ENCODE measurements at places on chromosomes 5 and 9. TPM values are rescaled to one million over a fixed set of nuclear protein-coding genes. Genes with fewer than 3 reads are reported as not detected.

Gene ZDHHC11B
- not detected for total RNA-seq

Gene DTWD2
- total RNA-seq, result 2.2 TPM

Gene CRB2
- total RNA-seq, result not detected

- peaks cover 24% of the 10 kb centered on the region for H3K36me3 ChIP-seq
- H3K4me3 ChIP-seq, result no peak overlapping the region
- no peak overlapping the region for H3K27ac ChIP-seq
- peaks cover 10% of the 10 kb centered on the region for H3K4me1 ChIP-seq
These were observed 70.8 kb downstream of the RAB24 start for GRCh38 chr5:177232761-177233160.

GRCh38 chr5:171335616-171336015 is 26.6 kb downstream of the TLX3 start:
- H3K36me3 ChIP-seq, result no peaks in the 10 kb centered on the region
- no peak overlapping the region for H3K27ac ChIP-seq
- peaks cover 3% of the 10 kb centered on the region for H3K4me1 ChIP-seq
- peaks cover 33% of the 10 kb centered on the region for H3K27me3 ChIP-seq
- no peak overlapping the region for H3K4me3 ChIP-seq

DNA sequence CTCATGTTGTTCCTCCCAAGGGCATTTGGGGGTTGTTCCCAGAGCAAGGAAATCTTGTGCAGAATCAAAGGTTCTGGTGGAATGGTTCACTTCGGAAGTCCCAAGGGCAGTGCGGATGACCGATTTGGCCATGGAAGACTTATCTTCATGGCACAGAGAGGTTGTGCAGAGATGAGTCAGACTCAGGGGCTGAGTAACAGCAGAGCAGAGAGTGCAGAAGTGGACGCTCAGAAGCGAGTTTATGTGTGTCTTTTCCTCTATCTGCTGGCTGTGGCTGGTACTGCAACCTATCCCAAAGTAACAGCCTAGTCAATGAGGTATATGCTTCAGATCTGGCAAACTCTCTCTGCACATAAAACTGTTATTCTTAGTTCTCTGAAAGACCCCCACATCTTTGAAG is 118.1 kb downstream of the DPYSL3 start:
- no peak overlapping the region for H3K4me3 ChIP-seq
- no peaks in the 10 kb centered on the region for H3K27me3 ChIP-seq
- no peaks in the 10 kb centered on the region for H3K36me3 ChIP-seq
- H3K27ac ChIP-seq, result no peak overlapping the region
- DNase-seq, result no peak
- H3K4me1 ChIP-seq, result no peaks in the 10 kb centered on the region

GRCh38 chr5:5490774-5491347 is 68.4 kb downstream of the ICE1 start:
- DNase-seq, result no peak
- H3K27me3 ChIP-seq, result peaks cover 2% of the 10 kb centered on the region
- no peak overlapping the region for H3K27ac ChIP-seq
- H3K4me3 ChIP-seq, result no peak overlapping the region

All from activated CD4-positive, alpha-beta T cell treated with anti-CD3 and anti-CD28 coated beads, Interleukin-2, amount 10 ng/mL, durations not matched to agents 24 days and 14 days (primary cell).